Activated naive CD4-positive, alpha-beta T cell treated with anti-CD3 and anti-CD28 coated beads, Interleukin-2, amount 50 U/mL, for 72 hours (primary cell): ENCODE measurements at places on chromosomes 2 and 18.

DNA sequence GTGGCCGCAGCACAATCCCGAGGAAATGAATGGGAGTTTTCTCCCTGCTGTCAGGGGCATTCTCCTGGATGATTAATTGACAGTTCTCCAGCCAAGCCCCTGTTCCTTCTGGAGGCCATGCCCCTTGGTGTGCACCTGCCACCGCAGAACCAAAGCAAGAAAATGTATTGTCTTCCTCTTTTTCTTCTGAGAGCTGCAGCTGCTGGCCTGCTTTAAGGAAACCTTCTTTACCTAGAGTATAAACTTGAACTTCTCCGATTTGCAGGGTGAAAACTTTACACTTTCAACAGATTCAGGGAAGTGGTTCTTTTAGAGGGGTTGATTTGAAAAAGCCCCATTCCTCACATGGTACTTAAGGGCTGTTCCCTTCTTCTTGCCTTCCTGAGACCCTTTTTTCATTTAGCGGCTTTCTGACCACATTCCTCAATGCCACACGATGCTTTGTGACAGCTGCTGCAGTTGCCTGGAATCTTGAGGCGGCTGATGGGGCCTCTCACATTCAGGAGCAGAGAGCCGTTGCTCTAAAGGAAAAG lies 402.8 kb downstream of the TXNL1 start:
- no peak for DNase-seq

DNA sequence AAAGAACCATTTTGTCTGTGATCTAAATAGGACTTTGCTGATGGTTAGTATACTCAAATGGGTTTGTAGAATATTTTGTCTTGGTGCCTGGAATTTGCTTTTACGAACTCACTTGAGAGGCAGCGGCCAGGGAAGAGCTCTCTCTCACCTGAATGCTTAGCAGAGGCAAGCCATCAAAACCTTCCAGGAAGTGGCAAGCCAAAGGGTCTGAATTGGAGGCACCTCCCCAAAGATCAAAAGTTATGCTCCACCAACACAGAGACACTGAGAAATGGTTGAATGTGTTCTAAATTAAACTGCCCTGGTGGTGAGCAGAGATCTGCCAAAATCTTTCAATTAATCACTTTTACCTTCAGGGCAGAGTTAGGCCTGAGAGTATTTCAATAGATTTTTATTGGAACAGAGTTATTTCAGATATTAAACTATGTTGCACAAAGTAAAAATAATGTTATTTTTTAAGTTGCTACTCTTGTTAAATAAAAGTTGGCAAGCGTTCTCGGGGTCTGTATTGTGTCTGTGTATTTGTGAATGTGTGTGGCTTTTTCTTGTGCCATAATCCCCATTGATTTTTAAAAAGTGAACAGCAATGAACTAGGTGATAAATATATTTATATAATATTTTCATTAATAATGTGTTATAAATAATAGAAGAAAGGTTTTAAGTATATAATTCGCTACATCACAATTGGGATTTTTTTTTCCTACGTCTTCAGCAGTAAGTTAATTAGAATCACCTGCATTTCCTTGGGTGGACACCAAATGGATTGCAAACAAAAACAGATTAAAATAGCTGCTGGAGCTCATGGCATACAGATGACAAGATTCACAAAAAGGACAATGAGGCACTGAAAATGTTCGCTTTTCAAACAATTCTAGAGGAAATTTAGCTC lies 416.1 kb downstream of the ARHGAP15 start:
- DNase-seq, result no peak

DNA sequence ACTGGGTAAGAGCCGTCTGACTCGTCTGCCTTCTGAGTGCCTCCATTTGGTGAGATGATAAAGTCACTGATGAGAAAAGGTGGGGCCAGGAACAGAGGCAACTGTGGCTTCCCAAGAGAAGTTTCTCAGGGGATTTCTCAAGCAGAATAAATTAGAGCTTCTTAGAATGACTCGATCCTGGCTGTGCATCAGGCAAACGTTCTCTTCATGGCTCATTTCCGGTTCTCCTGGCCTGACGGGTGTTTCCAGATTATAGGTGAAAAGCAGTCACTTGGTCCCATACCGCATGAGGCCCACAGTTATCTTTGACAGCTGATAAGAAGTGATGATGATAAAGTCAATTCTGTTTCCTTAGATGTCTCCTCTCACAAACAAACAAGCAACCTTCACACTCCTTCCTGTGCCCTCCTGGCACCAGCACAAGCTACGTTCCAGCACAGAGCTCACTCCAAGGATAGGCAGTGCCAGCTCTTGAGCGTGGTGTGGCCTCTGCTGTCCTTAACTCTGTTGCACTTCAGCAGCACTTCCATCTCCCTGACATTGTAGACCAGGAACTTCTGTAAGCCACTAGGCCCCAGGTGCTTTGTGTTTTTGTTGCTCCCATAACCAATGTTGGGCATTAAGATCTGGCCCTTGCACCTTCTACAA lies 37.8 kb upstream of the KCNF1 start:
- DNase-seq, result no peak

DNA sequence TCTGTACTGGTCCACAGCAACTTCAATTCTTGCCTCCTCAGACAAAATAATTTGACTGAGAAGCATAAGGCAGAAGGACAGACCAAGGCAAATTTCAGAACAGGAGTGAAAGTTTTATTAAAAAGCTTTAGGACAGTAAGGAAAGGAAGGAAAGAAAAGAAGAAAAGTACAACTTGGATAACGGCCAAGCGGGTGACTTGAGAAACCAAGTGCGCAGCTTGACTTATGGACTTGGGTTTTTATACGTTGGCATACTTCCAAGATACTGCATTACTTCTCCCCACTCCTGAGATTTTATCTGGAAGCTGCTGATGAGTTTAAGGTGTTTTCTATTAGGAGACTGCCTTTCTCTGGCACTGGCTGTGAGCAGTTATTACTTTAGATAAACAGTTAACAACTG lies 64.7 kb downstream of the CCDC178 start:
- no peak for DNase-seq

GRCh38 chr2:211981451-211981850 lies 557.2 kb downstream of the ERBB4 start:
- DNase-seq, result no peak

DNA sequence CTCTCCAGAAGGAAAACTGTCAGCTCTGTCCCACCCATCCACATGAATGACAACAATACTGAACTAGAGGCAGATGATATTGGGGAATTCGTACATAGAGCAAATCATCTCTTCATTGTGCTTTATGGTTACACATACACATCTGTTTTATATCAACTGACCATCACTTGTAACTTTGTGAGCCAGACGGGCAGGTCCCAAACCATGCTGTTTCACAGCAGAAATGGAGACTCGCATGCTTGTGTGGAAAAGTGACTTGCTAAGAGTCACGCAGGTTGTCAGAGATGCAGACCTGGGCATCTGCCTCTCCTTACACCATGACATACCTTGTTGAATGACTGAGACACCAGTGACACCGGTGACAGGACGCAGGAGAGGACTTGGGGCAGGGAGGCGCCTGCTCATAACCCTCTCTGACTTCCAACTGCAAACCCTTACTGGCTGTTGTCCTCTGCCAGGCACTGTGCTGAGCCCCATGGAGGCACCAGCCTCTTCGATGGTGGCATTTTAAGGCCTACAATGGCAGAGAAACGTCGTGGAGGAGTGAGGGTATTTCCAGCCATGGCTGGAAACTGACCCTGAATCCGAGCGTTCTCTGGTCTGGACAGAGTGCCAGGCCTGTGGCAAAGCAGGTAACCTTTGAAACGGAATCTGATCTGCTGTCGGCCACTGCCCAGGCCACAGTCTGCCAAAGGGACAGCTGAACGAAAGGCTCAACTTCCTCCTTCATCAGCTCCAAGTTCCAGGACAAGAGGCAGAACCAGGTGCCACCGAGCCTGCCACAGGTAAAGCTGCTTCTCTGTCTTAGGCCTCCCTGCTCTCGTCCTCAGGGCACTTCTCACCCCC lies 26.9 kb upstream of the ROCK2 start:
- DNase-seq, result no peak

- no peak for DNase-seq
Measured at GRCh38 chr2:4090668-4091630, 387.6 kb downstream of the DCDC2C start.

DNA sequence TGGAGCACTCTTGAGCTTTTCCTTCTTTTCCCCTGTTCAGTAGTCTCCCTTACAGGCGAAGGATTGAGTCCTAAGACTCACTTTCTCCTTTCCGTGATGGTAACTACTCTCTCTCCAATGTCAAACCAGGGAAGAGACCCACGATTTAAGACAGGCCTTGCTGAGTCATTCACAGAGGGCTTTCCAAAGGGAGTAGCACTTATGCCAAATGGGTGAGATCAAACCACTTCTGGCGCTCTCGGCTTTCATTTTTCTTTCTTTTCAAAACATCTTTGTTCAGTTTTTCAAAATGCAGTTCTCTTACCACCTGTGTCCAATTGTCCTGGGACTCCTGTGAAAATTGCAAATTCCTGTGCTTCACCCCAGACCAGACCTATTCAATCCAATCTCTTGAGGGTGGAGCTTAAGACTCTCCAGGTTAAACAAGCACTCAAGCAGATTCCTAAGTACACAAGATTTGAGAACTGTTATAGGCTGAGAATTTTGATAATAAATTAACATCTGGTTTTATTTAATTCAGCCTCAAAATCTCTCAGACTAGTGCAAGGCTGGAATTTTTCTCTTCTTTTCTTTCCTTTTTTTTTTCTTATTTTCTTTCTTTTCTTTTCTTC lies 14.4 kb upstream of the MRPL19 start:
- DNase-seq, result no peak
